Activated T-helper 1 cell treated with anti-CD3 and anti-CD28 coated beads, Interleukin-2, amount 50 U/mL, for 16 hours (primary cell): ENCODE measurements at places on chromosomes 13 and 19.

DNA sequence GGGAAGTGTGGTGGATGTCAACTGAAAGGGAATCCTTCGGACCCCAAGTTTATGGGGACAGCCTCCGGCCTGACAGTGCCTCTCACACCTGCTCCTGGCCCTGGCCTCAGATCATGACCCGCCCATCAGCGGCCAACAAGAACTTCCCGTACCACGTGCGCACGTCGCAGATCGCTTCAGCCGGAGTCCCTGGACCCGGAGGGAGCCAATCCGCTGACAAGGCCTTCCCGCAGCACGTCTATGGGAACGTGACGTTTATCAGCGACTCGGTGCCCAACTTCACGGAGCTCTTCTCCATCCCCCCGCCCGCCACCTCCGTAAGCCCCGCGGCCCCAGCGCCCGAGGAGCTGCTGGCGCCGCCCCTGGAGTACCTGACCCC lies 2.0 kb upstream of the MEGF8 start:
- no peak for DNase-seq

- DNase-seq = no peak
Measured at GRCh38 chr13:43551897-43552456, 234.8 kb downstream of the ENOX1 start.

- no peak for DNase-seq
Measured at GRCh38 chr19:31105761-31106160, 243.5 kb downstream of the TSHZ3 start.

GRCh38 chr19:13989487-13989886 lies 16.6 kb downstream of the RFX1 start:
- DNase-seq = no peak

- no peak for DNase-seq
Measured at GRCh38 chr13:45439781-45440462, 21.7 kb upstream of the SLC25A30 start.

DNA sequence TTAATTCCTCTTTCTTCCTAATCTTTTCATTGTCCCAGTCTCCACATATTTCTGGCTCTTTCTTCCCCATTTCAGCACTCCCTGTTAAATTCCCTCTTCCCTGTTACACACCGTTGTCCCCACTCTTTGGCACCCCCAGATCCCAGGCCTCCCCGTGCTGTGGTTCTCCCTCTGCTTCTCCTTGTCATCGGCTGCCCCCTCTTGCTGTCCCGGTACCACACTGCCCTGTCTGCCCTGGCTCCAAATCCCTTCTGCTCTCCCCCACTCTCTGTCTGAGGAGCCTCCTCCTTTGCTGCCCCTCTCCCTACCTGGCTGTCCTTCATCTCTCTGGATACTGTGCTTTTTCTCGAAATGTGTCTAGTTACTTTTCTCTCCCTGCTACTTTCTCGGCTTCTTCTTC lies 983 bp downstream of the ZNF415 start:
- DNase-seq = no peak

DNA sequence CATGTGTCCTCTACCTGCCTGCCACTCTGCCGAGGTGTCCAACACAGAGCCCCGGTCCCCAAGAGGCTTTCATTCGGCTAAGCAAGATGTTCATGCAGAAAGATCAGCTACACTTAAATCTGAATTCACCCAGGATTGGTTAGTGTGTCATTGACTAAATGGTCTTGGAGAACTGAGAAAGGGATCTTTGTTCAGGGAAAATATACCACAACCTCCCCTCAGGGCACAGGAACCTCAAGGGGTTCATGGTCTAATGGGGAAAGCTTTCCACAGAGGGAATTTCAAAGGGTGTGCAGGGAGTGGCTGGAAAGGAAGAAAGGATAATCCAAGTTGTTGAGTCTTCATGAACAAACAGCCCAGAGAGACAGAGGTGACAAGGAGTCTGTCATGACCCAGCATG lies 14.4 kb upstream of the POP4 start:
- no peak for DNase-seq

GRCh38 chr19:8397746-8398310 lies 7.7 kb downstream of the RAB11B start:
- DNase-seq = no peak

GRCh38 chr19:12450844-12451243 lies 10.0 kb upstream of the ZNF443 start:
- no peak for DNase-seq

DNA sequence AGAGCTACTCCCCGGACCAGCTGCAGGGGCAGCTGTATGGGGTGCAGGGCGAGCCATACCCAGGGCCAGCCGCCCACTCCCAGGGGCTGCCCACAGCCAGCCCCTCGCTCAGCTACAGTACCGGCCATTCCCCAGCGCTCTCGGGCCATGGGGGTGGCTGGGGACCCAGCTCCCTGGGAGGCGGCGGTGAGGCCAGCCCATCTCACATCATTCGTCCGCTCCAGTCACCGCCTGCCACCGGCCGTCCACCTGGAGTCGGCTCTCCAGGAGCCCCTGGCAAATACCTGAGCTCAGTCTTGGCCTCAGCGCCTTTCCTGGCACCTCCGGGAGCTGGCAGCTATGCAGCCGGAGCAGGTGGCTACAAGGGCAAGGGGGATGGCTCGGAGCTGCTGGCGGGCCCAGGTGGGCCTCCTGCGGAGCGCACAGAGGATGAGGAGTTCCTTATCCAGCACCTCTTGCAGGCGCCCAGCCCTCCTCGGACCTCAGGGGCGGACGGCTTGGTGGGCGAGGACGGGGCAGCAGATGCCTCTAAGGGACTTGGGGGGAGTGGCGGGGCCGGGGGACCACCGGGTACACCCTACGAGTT lies 4.9 kb downstream of the PRR12 start:
- no peak for DNase-seq

DNA sequence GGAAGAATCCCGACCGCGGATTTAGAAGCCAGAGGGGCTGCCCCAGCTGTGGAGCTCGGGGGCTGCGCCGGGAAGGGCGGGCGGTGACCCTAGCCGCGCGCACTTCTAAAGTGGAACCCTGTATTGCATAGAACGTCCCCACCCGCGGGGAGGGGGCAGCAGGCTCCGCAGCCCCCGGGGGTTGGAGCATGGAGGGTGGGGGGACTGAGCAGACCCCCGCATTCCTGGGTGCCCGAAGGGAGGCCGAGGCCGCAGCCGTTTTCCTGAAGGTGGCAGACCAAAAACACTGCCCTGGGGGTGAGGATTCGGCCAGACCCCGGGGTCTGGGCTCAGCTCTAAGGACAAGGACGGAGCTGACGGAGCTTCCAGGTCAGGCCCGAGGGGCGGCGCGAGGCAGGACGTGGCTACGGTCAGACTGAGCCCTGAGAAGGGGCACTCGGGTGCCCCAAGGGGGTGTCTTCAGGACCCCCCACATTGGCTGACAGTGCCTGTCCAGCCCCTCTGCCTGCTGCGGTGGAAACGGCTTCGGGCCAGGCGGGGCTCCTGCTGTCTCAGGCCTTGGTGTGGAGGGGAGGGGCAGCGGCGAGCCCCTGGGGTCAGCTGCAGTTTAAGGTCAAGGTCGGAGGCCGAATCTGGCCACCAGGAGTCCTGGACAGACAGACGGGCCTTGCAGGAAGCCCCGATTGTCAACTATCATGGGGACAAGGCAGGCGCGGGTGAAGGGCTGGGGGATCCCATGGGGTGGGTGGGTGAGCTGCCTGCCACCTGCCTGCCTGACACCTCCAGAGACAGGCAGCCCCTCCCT lies 12.6 kb downstream of the MKNK2 start:
- no peak for DNase-seq

- DNase-seq = no peak
Measured at GRCh38 chr13:70284371-70284770, 176.1 kb upstream of the KLHL1 start.

- DNase-seq = no peak
Measured at GRCh38 chr13:77896536-77896935, 22.1 kb downstream of the EDNRB start.

- no peak for DNase-seq
Measured at GRCh38 chr19:40702337-40703012, 12.0 kb upstream of the NUMBL start.
